GM12878 (cell line): ENCODE measurements at places on chromosomes 7 and 10. TPM values are rescaled to one million over a fixed set of nuclear protein-coding genes. Genes with fewer than 3 reads are reported as not detected.
A peak's percentile ranks its signal among the peaks of the same experiment; 100 is the strongest.

- DNase-seq: no peak
- H3K4me1 ChIP-seq: no peaks in the 10 kb centered on the region
- no peaks in the 10 kb centered on the region for H3K27me3 ChIP-seq
- H3K27ac ChIP-seq: no peak overlapping the region
- no peak overlapping the region for H3K4me3 ChIP-seq
These were observed 32.3 kb upstream of the IMMP2L start for GRCh38 chr7:111594602-111595001.

CH25H gene
- total RNA-seq: not detected in 2 replicates

ABCB8 gene
- total RNA-seq: 30.6 and 34.7 TPM in 2 replicates

ZNF736 gene
- 20.5 and 21.4 TPM in 2 replicates for total RNA-seq

- no peak overlapping the region for H3K4me3 ChIP-seq
- no peaks in the 10 kb centered on the region for H3K27me3 ChIP-seq
- H3K36me3 ChIP-seq: no peaks in the 10 kb centered on the region
- no peaks in the 10 kb centered on the region for H3K4me1 ChIP-seq
- H3K27ac ChIP-seq: no peak overlapping the region
These were observed 1252.2 kb downstream of the REEP3 start for GRCh38 chr10:64773357-64773756.

GRCh38 chr7:19772306-19772705, 1.1 kb downstream of the TMEM196 start:
- peaks cover 3% of the 10 kb centered on the region for H3K27me3 ChIP-seq
- H3K4me3 ChIP-seq: no peak overlapping the region
- no peaks in the 10 kb centered on the region for H3K4me1 ChIP-seq
- no peak overlapping the region for H3K27ac ChIP-seq

- no peaks in the 10 kb centered on the region for H3K27me3 ChIP-seq
- no peaks in the 10 kb centered on the region for H3K36me3 ChIP-seq
- DNase-seq: peak; percentile 62
- no peak overlapping the region for H3K4me3 ChIP-seq
These were observed 219.9 kb downstream of the TCF7L2 start for GRCh38 chr10:113169853-113170460.

SYCE1 gene
- not detected in 2 replicates for total RNA-seq

DNA sequence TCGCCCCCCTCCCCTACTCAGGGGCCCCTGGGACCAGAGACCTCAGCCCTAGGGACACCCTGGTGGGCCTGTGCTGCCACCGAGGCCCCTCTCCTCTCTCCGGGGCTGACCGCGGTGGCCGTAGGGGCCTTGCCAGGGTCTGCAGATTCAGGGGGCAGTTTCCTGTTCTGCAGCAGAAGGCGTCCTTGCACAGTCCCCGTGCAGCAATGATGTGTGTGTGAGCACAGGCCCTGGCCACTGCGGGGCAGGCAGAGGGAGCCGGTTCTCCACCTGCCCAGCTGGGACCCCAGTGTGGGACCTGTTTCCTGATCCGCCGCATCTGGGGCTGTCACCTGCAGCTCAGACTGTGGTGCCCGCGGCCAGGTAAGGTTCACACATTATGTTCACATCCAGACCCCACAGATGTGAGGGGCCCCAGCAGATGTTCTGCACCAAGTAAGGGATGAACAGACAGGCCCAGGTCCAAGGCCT, 60.7 kb upstream of the DNAJB6 start:
- H3K4me1 ChIP-seq: no peaks in the 10 kb centered on the region
- no peak for DNase-seq
- no peaks in the 10 kb centered on the region; the same call in 1 of the 2 replicates for H3K27me3 ChIP-seq
- H3K4me3 ChIP-seq: no peak overlapping the region

RPP30 gene
- total RNA-seq: 48.0 and 51.4 TPM in 2 replicates
